Stimulated activated naive CD8-positive, alpha-beta T cell treated with anti-CD3 and anti-CD28 coated beads, Interleukin-15, Interleukin-2, amounts not matched to agents 100 U/mL and 50 U/mL, for 24 hours (primary cell): ENCODE measurements at places on chromosomes 2 and 18.

- peak; percentile 82 for DNase-seq
Observed at GRCh38 chr2:230864605-230865306, at the start of gene ITM2C. Gene ITM2C (plus strand): TSS chr2:230864942. CDS start chr2:230865026, 84 bp downstream.

- DNase-seq, result no peak
Observed at GRCh38 chr2:159266554-159266953, 19.9 kb downstream of the WDSUB1 start.

DNA sequence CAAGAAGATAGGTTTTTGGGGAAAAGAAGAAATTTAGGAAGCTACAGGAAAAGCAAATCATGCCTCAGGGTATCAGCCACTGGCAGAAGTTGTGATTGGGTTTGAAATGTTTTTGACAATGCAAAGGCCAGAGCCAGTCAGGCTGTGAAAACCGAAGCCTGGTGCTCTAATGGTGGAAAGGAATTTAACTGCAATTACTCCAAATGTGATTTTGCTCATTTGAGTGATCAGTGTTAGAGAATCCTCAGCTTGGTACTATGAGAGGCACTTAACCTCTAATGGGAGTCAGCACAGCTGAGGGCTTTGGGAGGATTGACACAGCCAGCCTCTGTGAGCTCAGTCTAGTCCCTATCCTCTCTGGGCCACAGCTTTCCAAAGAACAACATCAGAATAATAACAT, 176.5 kb downstream of the LRRTM1 start:
- no peak for DNase-seq

- DNase-seq, result no peak
Observed at GRCh38 chr2:187749804-187750431, 195.7 kb upstream of the TFPI start.

DNA sequence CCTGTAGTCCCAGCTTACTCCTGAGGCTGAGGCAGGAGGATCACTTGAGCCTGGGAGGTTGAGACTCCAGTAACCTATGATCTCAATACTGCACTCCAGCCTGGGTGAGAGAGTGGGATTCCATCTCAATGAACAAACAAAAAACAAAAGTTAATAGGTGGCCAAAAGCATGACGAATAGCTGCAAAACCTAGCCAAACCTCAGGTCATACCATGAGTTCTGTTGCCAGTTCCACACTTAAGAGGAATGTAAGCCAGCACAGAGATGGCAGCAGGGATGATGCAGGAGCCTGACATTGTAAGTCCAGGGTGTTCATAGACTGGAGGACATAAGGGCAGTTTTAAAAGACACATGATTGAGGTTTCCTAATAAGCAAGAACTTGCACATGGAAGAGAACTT, 55.3 kb upstream of the RMDN2 start:
- DNase-seq, result no peak

DNA sequence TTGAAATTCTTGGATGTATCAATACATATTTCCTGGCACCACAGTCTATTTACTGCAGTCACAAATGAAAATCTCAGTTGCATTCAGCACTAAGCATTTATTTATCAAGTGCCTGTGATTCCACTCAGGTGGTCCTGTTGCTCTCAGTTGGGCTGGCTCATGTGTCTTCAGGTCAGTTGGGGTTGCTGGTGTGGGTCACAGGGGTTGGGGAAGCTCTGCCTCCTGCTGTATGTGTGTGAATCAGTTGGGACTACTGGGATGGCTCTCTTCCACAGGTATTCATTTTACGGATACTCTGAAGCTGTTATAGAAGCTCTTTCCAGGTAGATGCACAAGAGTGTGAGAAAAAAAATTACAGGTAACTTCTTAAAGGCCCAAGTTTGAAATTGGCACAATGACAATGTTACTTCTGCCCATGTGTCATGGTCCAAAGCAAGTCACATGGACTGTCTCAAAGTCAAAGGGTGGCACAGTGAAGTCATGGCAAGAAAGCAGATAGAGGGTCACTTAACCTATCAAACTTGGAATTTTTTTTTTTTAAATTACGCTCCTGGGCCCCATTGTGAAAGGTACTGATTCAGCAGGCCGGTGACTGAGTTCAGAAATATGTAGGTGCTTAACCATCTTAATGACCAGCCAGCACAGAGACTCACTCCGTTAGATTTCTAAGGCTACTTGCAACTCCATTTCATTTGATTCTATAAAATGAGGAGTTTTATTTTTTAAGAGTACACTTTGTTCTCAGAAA, 249.2 kb upstream of the GCFC2 start:
- DNase-seq, result no peak

DNA sequence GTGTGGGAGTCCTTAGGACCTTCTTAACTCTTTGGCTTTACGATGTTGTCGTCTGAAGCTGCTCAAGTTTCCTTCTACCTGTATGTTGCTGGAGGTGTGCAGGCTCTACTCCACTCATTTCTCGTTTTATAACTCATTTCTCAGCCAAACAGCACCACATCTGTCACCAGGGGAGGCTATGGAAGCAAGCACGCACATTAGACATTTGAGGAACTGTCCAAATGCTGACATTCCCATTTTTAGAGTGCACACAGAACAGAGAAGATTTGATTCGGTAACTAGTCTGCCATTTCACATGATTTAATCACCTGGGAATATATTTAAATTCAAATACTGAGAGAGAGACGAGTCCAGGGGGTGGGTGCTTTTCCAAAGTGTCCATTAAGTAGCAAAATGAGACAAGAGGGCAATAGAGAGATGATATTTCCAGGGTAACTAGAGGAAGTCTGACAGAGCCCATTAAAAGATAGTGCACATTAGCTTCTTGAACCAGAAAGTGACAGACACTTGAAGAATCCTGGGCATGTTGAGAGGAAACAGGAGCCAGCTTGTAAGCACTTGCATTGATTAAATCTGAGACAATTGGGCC, 793.3 kb downstream of the TDRD15 start:
- no peak for DNase-seq

DNA sequence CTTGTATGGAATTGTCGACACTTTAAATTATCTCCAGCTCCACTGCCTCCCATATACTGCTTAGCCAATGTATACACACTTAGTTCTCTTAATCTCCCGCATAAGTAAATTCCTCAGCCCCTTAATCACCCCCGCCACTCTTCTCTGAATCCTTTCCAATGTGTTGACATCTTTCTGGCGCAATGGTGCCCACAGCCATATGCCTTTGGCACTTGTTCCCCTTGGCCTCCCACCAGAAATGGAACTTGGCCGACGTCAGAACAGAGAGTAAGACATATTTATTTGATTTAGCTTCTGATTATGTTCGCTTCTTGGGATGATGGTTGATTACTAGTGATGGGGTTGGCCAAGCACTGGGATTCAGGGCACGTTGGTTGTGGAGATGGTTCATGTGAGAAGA, 1089.3 kb upstream of the CELF4 start:
- no peak for DNase-seq

DNA sequence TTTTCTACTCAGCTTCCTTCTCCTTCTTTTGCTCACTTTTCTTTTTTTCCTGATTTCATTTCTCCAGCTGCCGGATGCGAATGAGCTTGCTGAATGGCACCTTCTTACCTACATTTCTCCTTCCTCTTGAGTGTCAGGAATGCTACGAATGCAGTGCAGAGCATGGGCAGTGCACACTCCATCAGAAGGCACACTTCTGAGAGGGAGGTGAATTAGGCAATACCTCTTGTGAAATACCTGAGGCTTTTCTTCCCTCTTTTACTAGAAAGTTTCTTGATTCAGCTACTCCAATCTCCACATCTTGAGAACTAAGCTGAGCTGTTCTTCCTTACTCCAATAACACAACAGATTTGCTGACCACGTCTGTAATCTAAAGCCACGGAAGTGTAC, 51.1 kb downstream of the PLEKHM3 start:
- no peak for DNase-seq

DNA sequence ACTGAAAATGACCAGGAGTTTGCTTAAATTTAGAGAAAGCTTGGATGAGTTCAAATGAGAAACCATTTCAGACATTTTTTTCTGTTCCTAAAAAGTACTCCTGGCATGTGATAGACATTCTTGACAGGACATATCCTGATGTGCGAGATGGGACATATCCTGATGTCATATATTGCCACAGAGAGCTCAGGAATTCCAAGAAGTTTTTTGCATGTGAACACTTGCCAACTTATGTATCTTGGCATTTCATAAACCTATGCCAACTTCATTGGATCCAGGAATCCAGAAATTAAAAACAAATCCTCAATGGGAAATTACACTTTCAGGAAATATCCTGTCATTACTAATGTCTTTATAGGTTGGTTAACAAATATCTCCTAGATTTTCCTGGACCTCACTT, 2.9 kb upstream of the SERPINB3 start:
- DNase-seq, result no peak

GRCh38 chr2:158204741-158205165, 103.1 kb downstream of the UPP2 start:
- no peak for DNase-seq

GRCh38 chr2:30688956-30689401, 118.3 kb downstream of the CAPN13 start:
- DNase-seq, result no peak

GRCh38 chr2:233689031-233689430, 3.7 kb upstream of the UGT1A6 start:
- DNase-seq, result no peak

DNA sequence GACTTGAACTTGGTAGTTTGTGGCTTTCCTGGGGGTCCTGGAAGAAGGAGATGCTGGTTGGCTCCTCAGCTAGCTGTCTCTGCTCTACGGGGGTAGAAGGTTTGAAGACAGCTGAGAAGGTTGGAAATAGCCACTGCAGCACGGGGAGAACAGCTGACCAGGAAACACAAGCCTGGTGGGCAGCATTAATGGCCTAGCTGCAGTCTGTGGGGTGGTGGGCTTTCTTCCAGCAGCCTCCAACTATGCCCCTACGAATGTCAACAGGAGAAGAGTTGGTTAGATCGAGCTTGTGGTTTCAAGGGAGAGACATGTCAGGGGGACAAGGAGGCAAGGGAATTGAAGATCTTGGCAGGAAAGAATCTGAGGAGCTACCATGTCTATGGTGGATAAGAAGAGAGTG, 38.9 kb downstream of the PMAIP1 start:
- no peak for DNase-seq

- no peak for DNase-seq
Observed at GRCh38 chr2:145692971-145693478, 1173.1 kb upstream of the ZEB2 start.

DNA sequence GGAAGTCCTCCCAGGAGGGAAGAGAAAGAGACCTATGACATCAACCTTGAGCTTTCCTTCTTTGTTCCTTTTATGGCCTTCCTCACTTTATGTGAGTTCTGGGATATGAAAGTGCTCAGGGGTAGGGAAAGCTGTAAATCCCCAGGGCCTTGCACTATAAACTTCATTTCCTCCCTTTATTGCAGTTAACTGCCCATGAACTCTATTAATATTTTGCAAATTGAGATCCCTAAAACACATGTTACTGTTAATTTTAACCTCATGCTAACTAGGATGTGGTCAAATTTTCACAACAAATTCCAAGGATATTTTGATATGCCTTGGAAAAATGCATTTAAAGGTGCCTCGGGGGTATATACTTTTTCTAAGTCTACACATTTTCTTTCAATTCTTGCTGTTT, 359.9 kb downstream of the OSR1 start:
- no peak for DNase-seq

DNA sequence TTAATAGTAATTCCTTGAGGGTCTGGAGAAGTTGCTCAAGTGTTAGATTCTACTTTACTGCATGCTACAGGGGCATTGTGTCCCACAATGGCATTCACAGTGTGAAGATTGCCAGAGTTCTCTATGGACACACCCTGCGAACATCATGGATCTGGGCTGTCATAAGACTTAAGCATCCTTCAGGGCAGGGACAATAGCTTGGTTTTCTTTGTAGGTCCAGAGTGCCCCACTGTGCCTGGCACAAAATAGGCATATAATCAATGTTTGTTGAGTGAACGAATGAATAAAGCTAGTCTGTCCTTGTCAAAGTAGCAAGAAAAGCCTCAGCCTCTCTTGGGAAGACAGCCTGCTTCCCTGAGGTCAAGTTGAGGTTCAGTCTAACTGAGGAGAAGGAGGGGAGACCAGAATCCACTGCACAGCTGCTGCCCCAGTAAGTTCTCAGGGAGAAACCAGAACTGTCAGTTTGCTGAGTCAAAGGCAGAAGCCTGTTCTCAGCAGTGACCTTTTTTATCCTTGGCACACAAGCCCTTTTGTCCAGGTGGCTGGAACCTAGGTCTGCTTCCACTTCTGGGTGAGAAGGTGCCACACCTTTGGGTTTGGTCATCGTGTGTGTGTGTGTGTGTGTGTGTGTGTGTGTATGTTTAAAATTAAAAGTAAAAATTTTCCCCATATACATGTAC, 15.0 kb downstream of the INPP4A start:
- DNase-seq, result peak; percentile 15
